Caki2 (cell line): ENCODE measurements at places on chromosomes 4 and X. TPM values are rescaled to one million over a fixed set of nuclear protein-coding genes. Genes with fewer than 3 reads are reported as not detected.

DNA sequence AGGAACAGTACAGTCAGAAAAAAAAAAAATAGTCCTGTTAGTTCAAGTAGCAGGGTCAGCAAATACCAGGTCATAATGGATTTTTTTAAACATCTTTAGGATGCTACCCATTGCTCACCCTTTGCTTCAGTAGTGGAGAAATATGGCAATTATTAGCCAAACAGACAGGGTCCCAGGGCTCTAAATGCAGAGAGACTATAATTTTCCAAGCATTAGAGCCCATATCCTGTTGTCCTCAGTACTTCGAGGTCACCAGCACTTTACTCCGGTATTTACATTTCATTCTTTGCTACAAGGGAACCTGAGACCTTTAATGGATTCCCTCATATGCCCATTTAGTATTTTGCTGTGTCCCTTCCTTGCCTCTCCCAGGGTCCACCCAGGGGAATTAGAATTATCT lies 1562.9 kb upstream of the TENM3 start:
- no peak for DNase-seq

DNA sequence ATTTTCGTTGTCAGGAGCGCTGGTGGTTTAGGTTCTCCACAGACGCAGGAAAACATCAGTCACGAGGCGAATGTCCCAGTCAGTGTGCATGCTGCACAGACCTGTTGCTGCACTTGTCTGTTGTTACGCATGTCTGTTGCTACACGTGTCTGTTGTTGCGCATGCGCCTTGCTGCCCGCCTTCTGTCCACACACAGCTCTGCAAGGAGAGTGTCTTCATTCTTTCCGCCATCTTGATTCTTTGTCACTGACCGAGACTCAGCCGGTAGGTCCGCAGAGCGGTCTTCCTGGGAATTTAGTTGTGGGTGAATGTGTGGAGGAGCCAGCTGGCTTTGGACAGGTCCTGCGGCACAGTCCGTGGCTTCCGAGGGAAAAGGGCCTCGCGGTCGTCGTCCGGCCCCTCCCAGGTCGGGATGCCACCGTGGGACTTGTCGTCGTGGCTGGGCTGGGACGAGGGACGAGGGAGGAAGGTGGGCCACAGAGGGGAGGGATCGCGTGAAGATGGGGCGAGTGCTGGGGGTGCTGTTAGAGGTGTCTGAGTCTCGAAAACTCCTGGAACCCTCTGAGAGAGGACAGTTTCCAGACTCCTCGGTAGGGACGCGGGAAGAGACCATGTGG lies at the start of gene PAGE2B:
Gene PAGE2B, plus strand, starts transcription at position 180 of the 617 bp plus-strand sequence. CDS start 1,012 bp downstream, outside the sequence.
- DNase-seq: no peak

- DNase-seq: no peak
Observed at GRCh38 chr4:164350061-164350460, 403.9 kb upstream of the SMIM31 start.

The PF4V1 gene
- not detected in 2 replicates for total RNA-seq

The CAPN6 gene
- not detected in 2 replicates for total RNA-seq

GRCh38 chr4:150570862-150571261 lies 11.1 kb upstream of the MAB21L2 start:
- DNase-seq: peak; percentile 37

GRCh38 chr4:34139346-34139745 lies 2105.0 kb downstream of the ARAP2 start:
- DNase-seq: no peak

DNA sequence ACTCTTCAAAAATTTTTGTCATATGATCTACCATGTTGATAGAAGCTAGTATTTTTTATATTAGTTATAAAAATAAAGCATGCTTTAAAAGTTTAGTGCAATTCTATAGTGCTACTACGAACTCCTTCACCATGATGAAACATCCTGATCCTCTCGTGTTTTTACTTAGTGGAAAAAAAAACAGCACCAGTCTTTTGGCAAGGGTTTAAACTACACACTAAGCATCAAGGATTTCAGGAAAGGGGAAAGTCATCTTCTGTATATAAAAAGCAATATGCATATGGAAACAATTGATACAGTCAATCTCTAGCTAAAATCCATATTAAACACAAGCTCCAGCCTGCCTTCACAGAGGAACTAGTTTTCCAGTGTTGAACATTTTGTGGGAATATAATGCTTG lies 18.7 kb downstream of the CHM start:
- DNase-seq: no peak

DNA sequence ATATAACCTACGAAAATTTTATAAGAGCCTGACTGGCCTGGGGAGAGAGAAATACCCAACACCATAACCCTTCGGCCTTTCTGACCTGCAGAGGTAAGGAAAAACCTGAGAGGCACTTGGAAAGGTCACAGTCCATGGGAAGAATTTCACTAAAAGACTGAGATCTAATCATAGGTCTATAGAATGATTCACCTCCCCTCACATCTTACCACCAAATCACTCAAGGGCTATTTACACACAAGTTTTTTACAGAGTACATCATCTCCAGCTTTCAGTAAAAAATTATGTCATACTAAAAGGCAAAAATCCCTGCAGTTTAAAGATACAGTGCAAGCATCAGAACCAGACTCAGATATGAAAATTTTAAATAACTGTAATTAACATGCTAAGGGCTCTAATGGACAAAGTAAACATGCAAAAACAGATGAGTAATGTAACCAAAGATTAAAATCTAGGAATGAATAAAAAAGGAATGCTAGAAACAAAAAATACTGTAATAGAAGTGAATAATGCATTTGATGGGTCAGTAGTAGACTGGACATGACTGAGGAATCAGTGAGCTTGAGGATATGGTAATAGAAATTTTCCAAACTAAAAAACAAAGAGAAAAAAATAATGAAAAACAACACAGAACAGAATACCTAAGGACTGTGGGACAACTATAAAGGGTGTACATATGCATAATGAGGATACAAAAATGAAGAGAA lies 32.1 kb upstream of the SLC16A2 start:
- DNase-seq: no peak

GRCh38 chrX:12891915-12892506 lies 14.4 kb upstream of the TLR8 start:
- DNase-seq: no peak

DNA sequence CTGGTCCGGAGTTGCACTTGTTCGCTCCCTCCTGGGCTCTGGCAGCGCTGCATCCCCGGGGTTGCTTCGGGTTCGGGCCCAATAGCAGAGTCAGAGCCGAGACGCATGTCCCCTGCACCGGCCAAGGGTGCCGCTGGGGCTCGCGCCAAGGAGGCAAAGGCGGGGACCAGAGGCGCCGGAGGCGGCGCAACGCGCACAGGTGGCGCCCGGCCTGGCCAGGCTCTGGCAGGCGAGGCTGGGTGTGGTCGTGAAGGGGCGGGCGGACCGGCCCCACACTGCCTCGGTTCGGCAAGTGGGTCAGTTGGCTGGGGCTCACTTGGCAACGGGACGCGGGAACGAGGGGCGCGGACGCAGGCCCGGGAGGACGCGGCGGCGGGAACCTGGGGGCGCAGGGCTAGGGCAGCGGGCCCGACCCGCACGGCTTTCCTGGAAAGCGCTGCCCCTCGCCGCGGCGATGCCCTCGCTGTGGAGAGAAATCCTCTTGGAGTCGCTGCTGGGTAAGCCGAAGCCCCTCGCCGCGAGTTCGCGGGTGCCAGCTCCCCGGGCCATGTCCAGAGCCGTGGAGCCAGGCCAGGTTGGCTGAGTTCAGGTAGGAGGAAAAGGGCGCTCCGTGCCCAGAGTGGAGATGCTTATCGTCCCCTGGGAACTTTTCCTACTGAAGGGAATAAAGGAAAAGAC lies at the start of gene CWH43:
Gene CWH43, plus strand, starts transcription at position 300 of the 678 bp plus-strand sequence. Its CDS starts 155 bp downstream, at position 455.
- DNase-seq: no peak

- DNase-seq: no peak
Observed at GRCh38 chr4:25050370-25051078, 19.8 kb upstream of the LGI2 start.

The PDK3 gene
- 19.3 and 21.1 TPM in 2 replicates for total RNA-seq

The TMPRSS11B gene
- not detected in 2 replicates for total RNA-seq

The YIPF6 gene
- 21.0 and 28.1 TPM in 2 replicates for total RNA-seq

GRCh38 chr4:87679449-87680169 lies 29.5 kb downstream of the DMP1 start:
- peak; percentile 14 for DNase-seq

GRCh38 chr4:146274774-146275173 lies 60.4 kb downstream of the REELD1 start:
- DNase-seq: no peak

DNA sequence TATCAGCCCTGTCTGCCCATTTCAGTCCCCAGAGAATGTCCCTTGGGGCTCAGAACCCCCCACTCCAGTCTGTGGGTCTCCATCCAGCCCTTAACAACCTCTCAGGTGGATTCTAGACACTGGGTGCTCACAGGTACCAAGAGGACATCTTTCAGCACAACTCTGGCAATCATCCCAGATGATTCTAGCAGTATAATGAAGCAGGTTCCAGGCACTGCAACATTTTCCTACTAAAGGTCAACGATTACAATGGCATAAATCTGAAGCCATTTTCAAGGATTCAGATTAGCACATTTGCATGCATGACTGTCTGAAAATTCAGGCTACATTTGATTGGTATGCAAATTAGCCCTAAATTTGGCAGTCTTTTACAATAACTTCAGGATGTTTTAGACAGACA lies 10.0 kb downstream of the SLC2A9 start:
- no peak for DNase-seq

DNA sequence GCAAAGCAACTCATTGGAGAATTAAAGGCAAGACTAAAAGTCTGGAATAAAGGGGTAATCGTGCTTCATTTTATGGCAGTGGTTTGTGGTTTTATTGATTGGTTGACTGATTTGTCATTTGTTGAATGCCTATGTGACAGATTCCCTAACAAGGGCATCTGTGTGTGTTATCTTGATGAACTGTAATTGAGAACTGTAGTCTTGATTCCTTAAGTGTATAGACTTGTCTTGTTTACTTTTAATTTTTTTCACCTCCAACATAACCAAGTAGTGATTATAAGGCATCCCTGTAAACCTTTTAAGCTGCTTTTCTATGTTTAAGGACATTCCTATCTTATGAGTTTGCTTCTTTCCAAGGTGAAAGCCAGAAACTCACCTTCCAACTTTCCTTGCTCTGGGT lies 216.0 kb upstream of the TAPT1 start:
- DNase-seq: no peak
